Right renal cortex interstitium (tissue), 3 donors: ENCODE measurements at places on chromosomes 16 and 17. TPM values are rescaled to one million over a fixed set of nuclear protein-coding genes. Genes with fewer than 3 reads are reported as not detected.

GRCh38 chr16:70779361-70779760, 21.6 kb downstream of the VAC14 start:
- no peak for DNase-seq

DNA sequence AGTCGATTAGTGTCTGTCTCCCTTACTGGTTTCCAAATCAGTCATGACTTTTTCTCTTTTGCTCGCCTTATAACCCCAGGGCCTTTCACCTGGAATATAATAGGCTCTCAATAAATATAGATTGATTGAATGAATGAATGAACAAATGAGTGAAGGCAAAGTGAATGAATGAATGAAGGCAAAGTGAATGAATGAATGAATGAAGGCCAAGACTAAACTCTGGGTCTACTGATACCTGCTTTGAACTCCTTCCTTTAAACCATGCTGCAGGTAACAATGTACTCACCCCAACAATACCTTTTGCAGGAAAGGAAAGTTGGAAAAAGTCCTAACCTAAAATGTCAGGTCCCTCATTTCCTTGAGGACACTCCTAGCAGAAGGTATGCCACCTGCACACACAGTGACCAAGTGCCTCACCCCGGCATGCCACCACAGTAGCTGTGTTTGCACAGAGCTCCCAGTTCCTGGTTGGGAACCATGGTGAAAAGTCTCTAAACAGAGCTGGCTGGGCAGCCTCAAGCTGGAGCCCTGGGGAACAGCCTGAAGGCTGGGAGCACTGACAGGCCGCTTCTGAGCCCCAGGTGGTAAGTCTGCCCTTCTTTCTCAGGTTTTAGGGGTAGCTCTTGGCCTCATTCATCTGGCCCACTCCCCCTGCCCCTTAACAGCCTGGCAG, 42.7 kb upstream of the ANKFN1 start:
- DNase-seq: no peak

DNA sequence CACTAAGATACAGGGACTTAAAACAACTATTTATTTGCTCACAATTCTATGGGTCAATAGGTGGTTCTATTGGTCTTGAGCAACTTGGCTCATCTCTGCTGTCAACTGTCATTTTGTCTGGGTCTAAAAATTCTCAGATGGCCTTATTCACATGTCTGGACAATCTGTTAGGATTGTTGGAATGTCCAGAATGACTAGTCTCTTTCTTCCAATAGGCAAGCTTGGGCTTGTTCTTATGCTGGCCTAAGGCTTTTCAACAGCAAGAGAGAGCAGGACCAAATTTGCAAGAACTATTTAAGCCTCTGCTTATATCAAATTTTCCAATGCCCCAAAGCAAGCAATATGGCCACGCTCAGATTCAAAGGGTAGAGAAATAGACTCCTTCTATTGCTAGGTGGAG, 240.9 kb downstream of the KIF2B start:
- DNase-seq: no peak

- DNase-seq: no peak
Measured at GRCh38 chr17:20955427-20956323, 87.1 kb downstream of the USP22 start.

Gene UMOD
- polyA plus RNA-seq: 321 TPM

Gene ASB16
- 1.6 TPM for polyA plus RNA-seq

Gene CCDC78
- polyA plus RNA-seq: 1.3 TPM
